ENCODE measurements at places on chromosomes 4 and X.

GRCh38 chr4:56752985-56753384 is 68.5 kb downstream of the SPINK2 start:
- no peak for DNase-seq

GRCh38 chr4:123361195-123361861 is 35.3 kb upstream of the SPRY1 start:
- DNase-seq, result peak; percentile 44

DNA sequence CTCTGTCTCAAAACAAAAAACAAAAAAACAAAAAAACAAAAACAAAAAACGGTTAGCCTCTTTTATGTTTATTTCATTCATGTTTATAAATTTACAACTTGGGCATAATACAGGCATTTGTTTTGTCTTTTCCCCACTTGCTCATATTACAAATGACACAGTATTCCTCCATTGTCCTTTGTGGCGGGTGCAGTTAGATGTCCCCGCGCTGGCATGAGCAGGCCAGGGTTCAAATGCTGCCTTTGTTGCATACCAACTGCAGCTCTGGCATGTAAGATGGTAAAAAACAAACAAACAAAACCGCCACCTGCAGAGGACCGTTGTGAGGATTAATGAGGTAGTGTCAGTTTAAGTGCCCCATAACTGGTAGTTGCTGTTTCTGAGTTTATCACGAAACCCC is 16.1 kb upstream of the HPF1 start:
- DNase-seq, result no peak

- DNase-seq, result no peak
These were observed 32.3 kb upstream of the AFAP1 start for GRCh38 chr4:7971881-7972500.

GRCh38 chrX:2526390-2526789 is 25.6 kb upstream of the DHRSX start:
- DNase-seq, result no peak

DNA sequence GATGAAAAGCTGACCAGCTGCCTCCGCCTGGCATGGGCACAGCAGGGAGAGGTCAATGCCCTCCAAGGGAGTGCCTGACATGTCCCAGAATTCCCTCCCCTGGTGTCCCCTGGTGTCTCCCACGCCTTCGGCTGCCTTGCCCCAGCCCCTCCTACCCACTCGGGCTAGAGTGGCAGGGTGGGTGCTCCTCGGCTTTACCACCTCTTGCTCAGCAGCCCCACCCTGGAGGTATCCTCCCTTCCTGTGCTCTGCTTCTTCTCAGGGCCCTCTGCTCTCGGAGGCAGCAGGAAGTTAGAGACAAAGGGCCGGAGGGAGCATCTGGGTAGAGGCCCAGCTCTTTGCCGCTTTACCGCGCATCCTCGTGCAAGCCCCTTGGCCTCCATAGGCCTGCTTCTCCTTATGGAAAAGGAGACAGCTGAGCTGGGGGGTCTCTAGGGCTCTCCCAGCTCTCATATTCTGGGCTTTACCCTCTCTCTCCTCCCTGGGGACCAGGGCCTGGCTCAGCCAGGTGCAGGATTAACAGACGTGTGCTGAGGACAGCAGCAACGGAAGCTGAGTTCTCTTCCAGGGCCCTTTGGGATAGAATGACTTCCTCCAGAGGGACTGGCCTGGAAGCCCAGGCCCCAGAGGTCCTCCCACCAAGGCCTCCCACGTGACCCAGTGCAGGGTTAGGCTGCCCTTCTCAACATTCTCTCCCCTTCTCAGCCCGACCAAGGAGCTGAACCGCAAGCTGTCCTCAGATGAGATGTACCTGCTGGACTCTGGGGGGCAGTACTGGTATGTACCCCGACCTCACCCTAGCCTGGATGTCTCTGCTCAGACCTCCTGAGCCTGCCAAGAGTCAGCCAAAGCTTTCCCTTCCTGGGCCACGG is 17.2 kb downstream of the XPNPEP2 start:
- no peak for DNase-seq

DNA sequence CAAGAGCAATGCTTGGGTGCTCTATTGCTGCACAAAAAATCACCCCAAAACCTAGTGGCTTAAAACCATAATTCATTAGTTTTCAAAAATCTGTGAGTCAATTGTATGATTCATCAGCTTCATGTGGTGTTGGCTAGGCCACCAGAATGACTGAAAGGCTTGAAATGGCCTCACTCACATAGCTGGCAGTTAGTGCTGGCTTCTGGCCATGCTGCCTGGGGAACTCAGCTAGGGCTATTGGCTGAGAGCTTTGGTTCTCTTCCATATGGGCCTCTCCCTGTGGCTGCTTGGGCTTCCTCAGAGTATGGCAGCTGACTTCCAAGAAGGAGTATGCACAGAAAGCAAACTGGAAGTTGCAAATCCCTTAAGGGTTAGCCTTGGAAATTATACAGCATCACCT is 3.1 kb upstream of the MTMR1 start:
- DNase-seq, result no peak

- DNase-seq, result peak; percentile 17
These were observed 10.1 kb downstream of the DLG3 start for GRCh38 chrX:70454441-70455365.

- DNase-seq, result no peak
These were observed 1.8 kb downstream of the ADAM29 start for GRCh38 chr4:174919886-174920423.

GRCh38 chr4:32840461-32841189 is 2120.5 kb downstream of the PCDH7 start:
- no peak for DNase-seq

- no peak for DNase-seq
These were observed 10.2 kb downstream of the GAK start for GRCh38 chr4:921830-922331.

DNA sequence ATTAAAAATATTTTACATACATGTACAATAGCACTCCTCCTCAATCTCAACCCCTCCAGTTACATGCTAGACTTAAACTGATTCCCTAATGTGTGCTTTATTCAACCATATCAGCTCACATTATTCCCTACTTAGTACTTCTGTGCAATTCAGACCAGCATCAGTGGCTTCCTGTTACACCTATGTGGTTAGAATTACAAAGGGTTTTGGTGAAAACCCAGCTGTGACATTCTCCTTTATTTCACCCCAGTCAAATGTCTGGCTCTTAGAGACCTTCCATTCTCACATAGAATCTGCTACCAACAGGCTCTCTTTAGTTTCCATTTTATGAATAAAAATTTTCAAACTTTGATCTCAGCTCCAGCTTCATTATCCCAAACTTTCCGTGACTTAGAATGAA is 85.2 kb upstream of the SLC7A11 start:
- DNase-seq, result no peak

- no peak for DNase-seq
These were observed 123.1 kb downstream of the BTC start for GRCh38 chr4:74671080-74671698.

DNA sequence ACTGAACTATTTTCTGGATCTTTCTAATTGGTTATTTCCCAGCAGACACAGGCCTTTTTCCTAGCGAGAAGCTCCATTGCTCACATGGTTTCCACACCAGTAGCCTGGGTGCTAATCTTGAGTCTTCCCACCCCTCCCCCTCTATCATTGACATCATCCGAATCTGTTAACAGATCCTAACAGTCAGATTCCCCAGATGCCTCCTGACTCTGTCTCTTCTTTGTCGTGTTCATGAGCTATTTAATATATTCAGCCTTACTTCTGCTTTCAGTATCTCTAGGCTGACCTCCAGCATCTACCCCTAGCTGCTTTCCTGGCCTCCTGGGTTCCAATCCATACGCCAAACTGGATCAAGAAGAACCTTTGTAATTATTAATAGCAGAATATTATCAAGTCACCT is 85.0 kb downstream of the CLNK start:
- DNase-seq, result no peak

- DNase-seq, result no peak
These were observed 47.7 kb downstream of the DDX3X start for GRCh38 chrX:41381685-41382084.

GRCh38 chr4:171235521-171235920 is 577.7 kb upstream of the GALNTL6 start:
- no peak for DNase-seq

GRCh38 chr4:47639531-47639930 is 154.5 kb downstream of the ATP10D start:
- no peak for DNase-seq

GRCh38 chr4:1363513-1363912 is 16.5 kb downstream of the UVSSA start:
- DNase-seq, result no peak

DNA sequence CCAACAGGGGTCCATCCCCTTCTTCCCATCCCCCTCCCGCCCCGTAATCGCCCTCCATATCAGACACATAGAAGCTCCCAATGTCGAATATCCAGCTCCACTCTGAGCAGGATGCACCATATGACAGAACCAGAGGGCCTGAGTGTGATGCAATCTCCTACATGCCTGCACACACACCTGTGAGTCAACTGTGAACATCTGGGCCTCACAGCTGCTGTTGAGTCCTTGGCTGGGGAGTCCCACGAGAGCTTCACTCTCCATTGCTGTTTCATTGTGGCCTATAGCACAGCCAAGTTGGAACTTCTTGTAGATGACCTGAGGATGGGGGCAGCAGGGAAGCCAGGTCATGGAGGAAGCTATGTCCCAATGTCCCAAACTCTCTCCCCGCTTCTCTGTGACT is 8.2 kb downstream of the SLC38A5 start:
- DNase-seq, result no peak

- no peak for DNase-seq
These were observed 488.3 kb downstream of the CFAP47 start for GRCh38 chrX:36407836-36408235.

DNA sequence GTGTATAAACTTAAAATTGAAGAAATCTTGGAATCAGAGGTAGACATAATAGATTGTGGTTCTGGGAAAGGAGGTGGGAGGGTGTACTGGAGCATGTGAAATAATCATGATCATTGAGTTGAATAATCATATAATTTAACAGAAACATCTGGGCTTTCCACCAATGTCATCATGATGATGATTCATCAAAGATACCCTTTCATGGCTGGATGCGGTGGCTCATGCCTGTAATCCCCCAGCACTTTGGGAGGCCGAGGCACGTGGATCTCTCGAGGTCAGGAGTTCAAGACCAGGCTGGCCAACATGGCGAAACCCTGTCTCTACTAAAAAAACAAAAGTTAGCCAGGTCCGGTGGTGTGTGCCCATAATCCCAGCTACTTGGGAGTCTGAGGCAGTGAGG is 6.7 kb upstream of the RUFY3 start:
- DNase-seq, result no peak

DNA sequence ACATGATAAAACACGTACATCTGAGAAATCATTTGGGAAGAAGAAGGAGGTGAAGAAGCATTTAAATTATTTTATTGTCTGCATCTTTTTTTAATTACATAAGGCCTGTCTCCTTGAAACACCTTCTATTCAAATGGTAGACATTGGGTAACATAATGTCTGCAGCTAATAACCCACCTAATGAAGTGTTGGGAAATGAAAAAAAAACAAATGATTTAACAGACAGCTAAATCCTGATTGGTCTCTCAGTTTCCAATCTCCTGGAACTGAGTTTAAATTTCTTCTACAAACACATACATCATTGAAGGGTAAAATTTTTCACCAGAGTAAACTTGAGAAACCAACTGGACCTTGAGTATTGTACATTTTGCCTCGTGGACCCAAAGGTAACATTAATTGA is at the start of gene AMTN:
AMTN (plus strand) TSS at position 301 of the 400 bp plus-strand sequence. CDS start 209 bp downstream, outside the sequence.
- DNase-seq, result no peak

- no peak for DNase-seq
These were observed 392.8 kb upstream of the NR3C2 start for GRCh38 chr4:148834804-148835631.

DNA sequence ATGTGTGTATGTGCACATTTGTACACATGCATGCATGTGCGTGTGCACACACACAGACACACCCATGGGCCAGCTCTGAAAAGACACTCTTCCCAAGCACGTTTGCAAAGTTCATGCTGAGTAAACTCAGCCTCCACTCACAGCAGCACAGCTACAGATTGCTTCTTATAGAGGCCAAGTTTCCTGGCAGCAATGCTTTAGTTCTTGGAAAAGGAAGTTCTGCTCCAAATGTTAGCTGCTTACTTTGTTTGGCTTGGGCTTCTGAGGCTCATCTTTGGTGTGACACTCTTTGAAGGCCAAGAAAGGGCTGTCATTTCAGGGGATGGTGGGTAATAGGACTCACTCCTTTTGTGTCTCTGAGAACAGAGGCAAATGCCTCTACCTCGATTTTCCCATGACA is 6.6 kb downstream of the PLP1 start:
- DNase-seq, result no peak

GRCh38 chrX:41184312-41184711 is 99.1 kb downstream of the USP9X start:
- DNase-seq, result no peak

GRCh38 chrX:118455013-118455412 is 40.6 kb upstream of the DOCK11 start:
- no peak for DNase-seq

DNA sequence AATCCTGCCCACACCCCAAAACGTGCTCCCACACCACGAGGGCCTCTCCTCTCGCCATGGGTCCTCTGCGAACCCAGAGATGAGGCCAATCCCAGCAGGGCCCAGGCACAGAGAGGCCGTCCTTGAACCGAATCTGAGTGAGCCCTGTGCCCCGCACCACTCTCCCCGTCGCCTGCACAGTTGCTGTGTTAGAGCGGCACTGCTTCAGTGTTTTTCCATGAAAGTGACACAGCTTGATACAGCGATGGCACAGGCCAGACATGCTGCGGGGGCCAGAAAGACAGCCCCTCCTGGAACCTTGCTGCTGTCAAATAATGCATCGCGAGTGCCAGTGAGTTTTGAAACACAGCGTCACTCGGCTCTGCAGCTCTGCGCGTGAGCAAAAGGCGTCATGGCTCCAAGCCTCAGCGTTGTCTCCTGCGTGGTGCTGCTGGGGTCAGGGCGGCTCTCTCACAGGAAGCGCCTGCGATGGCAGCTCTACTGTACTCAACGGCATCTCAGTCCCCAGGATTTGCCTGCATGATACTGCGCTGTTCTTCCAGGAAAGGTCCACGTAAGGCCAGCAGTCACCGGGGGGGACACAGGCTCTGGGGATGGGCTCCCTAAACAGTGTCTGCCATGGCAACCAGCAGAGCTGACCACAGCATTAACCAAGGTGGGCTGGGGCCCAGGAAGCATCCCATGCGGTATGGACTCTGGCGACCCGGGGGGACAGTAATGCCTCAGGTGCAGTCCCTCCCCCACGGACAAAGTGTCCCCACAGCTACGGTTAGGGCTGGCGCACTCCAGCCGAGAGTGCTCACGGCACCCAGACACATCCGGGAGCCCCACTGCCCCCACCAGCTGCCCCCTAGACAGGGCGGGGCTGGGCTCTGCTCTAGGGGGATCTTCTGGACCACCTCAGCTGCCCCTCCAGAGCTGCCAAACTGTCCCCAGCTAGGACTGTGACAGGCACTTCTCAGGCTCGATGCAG is 63.1 kb downstream of the ACOX3 start:
- DNase-seq, result no peak

DNA sequence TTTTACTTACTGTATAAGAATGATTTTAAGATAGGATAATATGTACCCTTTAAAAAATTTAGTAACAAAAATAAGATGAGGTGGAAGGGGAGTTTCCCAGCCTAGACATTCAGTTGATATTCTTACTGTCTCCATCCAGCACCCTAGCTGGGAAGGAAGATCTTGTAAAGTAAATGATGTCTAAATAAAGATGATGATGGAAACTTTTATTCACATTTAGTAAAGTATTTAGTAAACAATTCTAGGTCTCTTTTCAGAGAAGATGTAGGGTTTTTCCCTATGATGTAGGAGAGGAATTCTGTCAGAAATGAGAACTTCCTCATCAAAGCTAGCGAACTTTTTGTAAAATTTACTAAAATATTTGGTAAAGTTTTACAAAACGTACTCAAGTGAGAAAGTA is 136.8 kb downstream of the RAPGEF2 start:
- no peak for DNase-seq
